ENCODE measurements at places on chromosomes 12 and 14. TPM values are rescaled to one million over a fixed set of nuclear protein-coding genes. Genes with fewer than 3 reads are reported as not detected.

ANO2 gene
- total RNA-seq: 0.05 TPM

DNA sequence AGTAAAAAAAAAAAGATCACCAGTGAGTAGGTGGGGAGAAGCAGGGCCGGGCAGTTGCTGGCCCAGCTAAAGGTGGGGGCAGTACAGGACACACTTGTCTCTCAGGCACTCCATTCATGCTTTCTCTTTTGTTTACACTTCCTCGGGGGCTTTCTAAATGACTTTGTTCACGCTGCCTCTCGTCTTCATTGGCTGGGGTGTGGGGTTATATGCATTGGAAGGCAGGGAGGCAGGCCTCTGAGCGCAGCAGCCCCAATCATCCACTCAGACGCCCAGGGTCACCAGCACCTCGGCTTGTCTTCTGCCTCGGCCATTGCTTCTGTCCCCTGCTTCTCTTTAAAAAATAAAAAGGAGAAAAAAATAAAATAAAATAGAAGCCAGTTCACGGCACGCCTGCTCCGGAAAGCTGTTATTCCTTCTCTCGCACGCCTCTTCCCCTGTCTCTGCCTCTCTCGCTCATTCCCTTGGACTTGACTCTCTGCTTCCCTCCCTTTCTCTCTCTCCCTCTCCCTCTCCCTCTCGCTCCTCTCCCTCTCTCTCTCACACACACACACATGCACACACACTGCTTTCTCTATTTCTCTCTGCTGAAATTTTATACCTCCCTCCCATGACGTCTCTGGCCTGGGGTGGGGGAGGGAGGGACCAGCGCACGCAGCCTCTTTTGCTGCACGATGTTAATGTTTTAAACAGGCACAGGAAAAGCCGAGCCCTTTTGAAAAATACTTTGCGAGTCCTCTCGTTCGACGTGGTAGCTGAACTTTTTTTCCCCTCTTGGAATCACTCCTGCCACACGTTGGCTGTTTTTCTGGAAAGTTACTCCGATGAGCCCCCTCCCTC lies at the start of gene TGFB3:
TSS of gene TGFB3 (minus strand) at position 570 of the 840 bp plus-strand sequence. CDS start 1,102 bp downstream, outside the sequence.
- DNase-seq: peak; percentile 66
- peak within 1 kb of the TSS; percentile 79 for H3K4me3 ChIP-seq

ACOT2 gene
- total RNA-seq: 51.2 TPM

DNA sequence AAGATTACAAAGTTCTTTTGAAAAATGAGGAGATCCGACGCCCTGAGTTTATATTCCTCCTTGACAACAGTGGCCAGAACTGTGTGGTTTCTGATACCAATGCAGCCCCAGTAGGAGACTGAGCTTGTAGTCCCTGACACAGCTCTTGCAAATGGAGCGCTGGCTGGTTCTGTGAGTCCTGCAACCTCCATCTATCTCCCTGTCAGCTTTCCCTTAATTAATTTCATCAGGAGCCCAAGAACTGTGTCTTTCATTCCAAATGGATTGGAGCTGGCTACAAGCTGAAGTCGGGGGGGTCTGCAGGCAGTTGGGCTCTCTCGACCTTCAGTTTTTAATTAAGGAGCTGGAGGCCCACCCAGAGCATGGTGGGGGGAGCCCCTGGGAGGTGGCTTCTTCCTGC lies 160.6 kb downstream of the ADGRD1 start:
- DNase-seq: no peak
- no peaks in the 10 kb centered on the region for H3K4me1 ChIP-seq
- H3K27ac ChIP-seq: no peak overlapping the region
- no peaks in the 10 kb centered on the region for H3K27me3 ChIP-seq
- no peaks in the 10 kb centered on the region for H3K36me3 ChIP-seq

GRCh38 chr12:41950455-41950854 lies 194.2 kb downstream of the GXYLT1 start:
- H3K27ac ChIP-seq: no peak overlapping the region
- no peaks in the 10 kb centered on the region for H3K27me3 ChIP-seq
- H3K36me3 ChIP-seq: no peaks in the 10 kb centered on the region
- H3K4me3 ChIP-seq: no peak overlapping the region

TCL1B gene
- total RNA-seq: 0.19 TPM

DNA sequence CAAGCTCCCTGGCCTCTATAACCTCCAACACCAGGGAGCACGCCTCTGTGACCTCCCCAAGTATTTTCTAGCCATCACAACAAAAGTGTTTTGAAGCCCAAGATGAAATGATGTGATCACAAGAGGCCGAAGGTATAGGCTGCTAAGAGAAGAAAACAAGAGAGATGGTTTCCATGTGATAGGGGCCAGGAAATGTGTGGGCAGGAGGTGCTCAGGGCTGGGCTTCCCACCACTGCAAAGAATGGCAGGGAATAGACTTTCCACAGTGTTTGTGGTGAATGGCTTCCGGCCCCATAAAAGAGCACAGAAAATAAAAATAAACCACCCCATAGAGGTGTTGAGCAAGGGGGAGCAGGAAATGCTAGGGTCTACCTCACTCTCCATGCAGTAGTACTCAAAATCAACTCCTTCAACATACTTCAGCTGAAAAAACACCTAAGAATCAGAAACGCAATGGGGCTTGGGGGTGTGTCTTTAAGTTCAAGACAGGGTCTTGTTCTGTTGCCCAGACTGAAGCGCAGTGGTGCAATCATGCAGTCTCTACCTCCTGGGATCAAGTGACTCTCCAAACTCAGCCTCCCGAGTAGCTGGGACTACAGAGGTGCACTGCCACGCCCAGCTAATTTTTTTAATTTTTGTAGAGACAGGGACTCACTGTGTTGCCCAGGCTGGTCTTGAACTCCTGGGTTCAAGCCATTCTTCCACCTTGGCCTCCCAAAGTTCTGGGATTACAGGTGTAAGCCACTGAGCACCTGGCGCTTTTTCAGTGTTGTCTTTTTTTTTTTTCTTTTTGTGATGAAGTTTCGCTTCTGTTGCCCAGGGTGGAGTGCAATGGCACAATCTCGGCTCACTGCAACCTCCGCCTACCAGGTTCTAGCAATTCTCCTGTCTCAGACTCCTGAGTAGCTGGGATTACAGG lies 27.1 kb downstream of the DAD1 start:
- peaks cover 18% of the 10 kb centered on the region for H3K4me1 ChIP-seq
- H3K4me3 ChIP-seq: no peak overlapping the region
- peaks cover 12% of the 10 kb centered on the region for H3K36me3 ChIP-seq
- no peak for DNase-seq
- H3K27ac ChIP-seq: no peak overlapping the region
- H3K27me3 ChIP-seq: no peaks in the 10 kb centered on the region

RIPK3 gene
- 2.9 TPM for total RNA-seq
